Pericardium fibroblast (primary cell): ENCODE measurements at places on chromosomes 6 and 20. TPM values are rescaled to one million over a fixed set of nuclear protein-coding genes. Genes with fewer than 3 reads are reported as not detected.

Gene PTGIS
- total RNA-seq, result 58.2 and 66.7 TPM in 2 replicates

Gene RPS10
- 5,879 and 7,152 TPM in 2 replicates for total RNA-seq

Gene FYN
- total RNA-seq, result 44.3 and 75.1 TPM in 2 replicates

Gene MCHR2
- not detected in 2 replicates for total RNA-seq

Gene COL21A1
- total RNA-seq, result 77.5 and 151 TPM in 2 replicates

Gene MGME1
- 1.5 and 6.0 TPM in 2 replicates for total RNA-seq

Gene CPXM1
- total RNA-seq, result 13.2 and 49.5 TPM in 2 replicates

Gene RAET1L
- total RNA-seq, result not detected in 2 replicates

Gene GPSM3
- 0.26 and 4.9 TPM in 2 replicates for total RNA-seq

Gene IL17F
- not detected in 2 replicates for total RNA-seq

Gene ABCC10
- total RNA-seq, result 17.2 and 17.5 TPM in 2 replicates

Gene TCP11
- not detected in 2 replicates for total RNA-seq
